ENCODE measurements at places on chromosomes 7 and 10. TPM values are rescaled to one million over a fixed set of nuclear protein-coding genes. Genes with fewer than 3 reads are reported as not detected.

Gene SPDYE6
- total RNA-seq: not detected

DNA sequence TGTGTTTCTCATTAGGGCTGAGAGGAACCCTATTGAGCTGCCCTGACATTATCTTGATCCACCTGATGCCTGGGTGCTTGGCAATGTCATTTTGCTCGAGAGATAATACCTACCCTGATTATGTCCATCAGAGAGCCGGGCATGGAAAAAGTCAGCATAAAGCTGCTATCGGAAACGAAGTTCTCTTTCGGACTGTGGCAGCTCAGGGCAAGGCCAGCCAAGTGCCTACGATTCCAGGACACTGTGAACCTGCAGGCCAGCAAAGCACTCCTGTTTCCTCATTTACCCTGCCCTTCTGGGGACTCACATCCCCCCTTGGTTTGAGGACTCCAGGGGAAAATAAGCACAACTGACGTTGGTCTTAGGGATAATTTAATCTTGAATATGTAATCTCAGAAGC is 25.2 kb upstream of the NPTX2 start:
- no peaks in the 10 kb centered on the region for H3K4me1 ChIP-seq
- no peak for DNase-seq
- no peak overlapping the region for H3K4me3 ChIP-seq
- no peak overlapping the region for H3K27ac ChIP-seq

Gene HOXA9
- total RNA-seq: 1.2 TPM

DNA sequence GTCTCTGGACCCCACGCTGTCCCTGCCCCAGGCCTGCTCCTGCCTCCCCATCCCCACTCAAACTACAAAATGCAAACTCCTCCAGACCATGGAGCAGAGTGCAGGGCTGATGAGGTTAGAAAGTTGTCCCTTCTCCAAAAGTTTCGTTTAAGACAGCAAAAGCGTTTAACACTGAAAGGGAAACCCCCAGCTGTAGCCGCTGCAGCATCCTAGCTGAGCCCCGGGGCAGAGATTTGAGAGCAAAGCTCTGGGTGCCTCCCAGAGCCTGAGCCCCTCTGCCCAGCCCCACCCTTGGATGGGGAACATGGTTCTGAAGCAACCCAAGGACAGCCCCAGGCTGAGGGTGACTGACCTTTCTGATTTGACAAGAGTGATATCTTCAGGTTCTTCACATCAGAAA is 52.8 kb upstream of the ENO4 start:
- no peak for DNase-seq
- H3K27me3 ChIP-seq: peaks cover 22% of the 10 kb centered on the region
- H3K27ac ChIP-seq: no peak overlapping the region

GRCh38 chr7:104275900-104276299 is 52.5 kb upstream of the LHFPL3 start:
- no peak overlapping the region for H3K4me3 ChIP-seq
- no peak overlapping the region for H3K27ac ChIP-seq
- no peaks in the 10 kb centered on the region for H3K4me1 ChIP-seq
- no peak for DNase-seq

- no peaks in the 10 kb centered on the region for H3K27me3 ChIP-seq
- DNase-seq: no peak
- no peaks in the 10 kb centered on the region for H3K36me3 ChIP-seq
- no peaks in the 10 kb centered on the region for H3K4me1 ChIP-seq
Observed at GRCh38 chr10:48247680-48248079, 26.8 kb downstream of the FRMPD2 start.

Data from upper lobe of right lung (tissue), 1 donor.